Stimulated activated memory B cell treated with anti-CD40 and anti-IgM and Interleukin-4, amounts not matched to agents 10 μg/mL and 1 μg/mL and 100 μg/mL, for 72 hours (primary cell): ENCODE measurements at places on chromosomes 16 and 17.

DNA sequence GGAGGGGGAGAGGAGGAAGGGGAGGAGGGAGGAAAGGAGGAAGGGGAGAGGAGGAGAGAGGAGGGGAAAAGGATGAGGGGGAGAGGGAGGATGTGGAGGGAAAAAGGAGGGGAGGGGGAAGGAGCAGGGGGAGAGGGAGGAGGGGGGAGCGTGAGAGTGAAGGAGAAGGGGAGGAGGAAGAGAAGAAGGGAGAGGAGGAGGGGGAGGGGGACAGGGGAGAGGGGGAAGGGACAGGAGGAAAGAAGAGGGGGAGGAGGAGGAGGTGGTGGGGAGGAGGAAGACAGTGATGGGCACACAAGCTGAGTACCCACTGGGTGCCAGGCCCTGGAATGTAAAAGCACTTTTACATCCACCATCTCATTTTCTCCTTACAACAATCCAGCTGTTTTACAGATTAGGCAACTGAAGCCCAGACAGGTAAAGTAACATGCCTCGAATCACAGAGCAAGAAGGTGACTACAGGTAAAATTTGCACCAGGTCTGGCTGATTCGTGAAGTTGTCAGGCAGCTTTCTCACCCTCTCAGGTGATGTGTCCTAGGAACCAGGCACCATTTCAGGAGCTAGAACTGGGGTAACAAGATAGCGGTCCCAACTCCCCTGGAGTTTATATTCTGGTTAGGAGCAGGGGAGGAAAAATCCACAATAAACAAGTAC, 10.0 kb upstream of the LITAF start:
- no peak for ATAC-seq
- H3K27me3 ChIP-seq: no peaks in the 10 kb centered on the region
- peaks cover 7% of the 10 kb centered on the region for H3K4me1 ChIP-seq
- H3K36me3 ChIP-seq: no peaks in the 10 kb centered on the region

DNA sequence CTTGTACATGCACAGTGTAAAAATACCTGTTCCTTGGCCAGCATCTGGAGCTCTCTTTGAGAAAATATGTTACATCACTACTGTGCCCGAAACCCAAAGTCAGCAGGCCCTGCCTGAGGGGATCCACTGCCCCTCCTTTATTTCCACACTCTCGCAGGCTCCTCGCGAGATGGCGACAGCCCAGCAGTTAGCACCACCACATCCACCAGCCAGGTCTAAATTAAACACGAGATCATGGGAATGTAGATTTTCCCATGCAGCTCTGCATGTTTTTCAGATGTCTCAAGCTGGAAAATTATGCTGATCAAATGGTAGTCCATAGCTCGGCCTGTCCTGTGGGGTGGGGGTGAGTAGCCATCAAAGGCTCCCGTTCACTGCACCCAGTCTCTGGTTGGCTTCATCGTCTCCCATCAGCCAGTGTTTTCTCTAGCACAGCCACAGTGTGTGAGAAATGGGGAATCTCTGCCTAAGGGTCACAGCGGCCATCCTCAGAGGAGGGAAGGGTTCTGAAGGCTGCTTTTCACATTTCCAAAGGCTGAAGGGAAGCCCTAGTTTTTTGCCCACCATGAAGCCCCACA, 34.7 kb downstream of the EPN2 start:
- H3K36me3 ChIP-seq: no peaks in the 10 kb centered on the region
- no peak for ATAC-seq
- no peak overlapping the region for H3K4me3 ChIP-seq
- peaks cover 33% of the 10 kb centered on the region for H3K4me1 ChIP-seq
- H3K27ac ChIP-seq: no peak overlapping the region
- H3K27me3 ChIP-seq: no peaks in the 10 kb centered on the region

DNA sequence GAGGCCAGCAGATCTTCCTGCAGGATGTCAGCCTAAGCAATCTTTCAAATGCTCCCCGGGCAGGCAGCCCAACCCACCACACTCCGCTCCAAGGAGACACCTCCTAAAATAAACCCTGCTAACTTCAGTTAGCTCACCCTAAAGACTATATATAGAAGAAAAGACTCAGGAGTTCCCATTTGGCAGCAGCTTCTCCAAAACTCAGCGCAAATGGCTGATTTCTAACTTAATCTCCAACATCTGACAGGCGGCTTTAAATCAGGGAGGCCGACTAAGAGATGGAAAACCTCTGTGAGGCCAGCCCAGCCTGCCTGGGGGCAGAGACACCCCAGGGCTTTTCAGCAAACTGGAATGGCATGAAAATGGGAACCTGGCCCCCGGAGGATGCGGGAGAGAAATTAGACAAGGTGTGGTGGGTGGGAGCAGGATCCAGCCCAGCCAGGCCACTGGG, 91.6 kb downstream of the XYLT1 start:
- peak overlapping the region; percentile 98 for H3K27ac ChIP-seq
- peaks cover 86% of the 10 kb centered on the region for H3K4me1 ChIP-seq
- H3K4me3 ChIP-seq: no peak overlapping the region
- ATAC-seq: no peak
- peaks cover 6% of the 10 kb centered on the region for H3K36me3 ChIP-seq

- no peaks in the 10 kb centered on the region for H3K27me3 ChIP-seq
- H3K36me3 ChIP-seq: peaks cover 40% of the 10 kb centered on the region
- peak; percentile 75 for ATAC-seq
- peaks cover 93% of the 10 kb centered on the region for H3K4me1 ChIP-seq
Observed at GRCh38 chr16:84600343-84601229, 17.3 kb downstream of the COTL1 start.

DNA sequence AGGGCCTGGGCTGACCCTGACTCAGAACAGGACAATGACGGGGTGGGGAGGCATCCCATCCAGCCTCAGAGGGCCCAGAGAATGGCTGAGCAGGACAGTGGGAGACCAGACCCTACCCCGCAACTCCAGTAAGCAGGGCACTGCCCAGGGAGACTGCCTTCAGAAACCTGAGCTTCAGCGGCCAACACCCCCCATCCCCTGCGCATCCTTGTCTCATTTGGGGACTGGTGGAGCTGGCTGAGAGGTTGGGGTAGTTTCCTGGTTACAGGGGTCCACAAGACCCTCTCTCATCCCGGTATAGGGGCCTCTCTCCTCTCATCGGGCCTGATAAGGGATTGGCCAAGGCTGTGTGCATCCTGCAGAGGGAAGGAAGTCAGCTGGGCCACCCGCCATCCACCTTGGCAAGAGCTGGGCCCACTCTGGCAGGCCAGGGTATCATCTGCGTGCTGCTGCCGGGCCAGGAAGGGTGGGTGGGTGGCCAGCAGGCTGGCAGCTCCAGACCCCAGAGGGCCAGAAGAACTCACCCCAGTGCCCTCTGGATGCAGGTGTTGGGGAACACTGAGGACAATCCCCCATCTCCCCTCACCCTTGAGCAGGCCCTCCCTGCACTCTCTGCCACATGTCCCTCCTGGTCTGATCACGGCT, 229.1 kb downstream of the KATNIP start:
- peaks cover 22% of the 10 kb centered on the region for H3K36me3 ChIP-seq
- H3K27me3 ChIP-seq: no peaks in the 10 kb centered on the region
- no peak overlapping the region for H3K4me3 ChIP-seq
- H3K4me1 ChIP-seq: no peaks in the 10 kb centered on the region
- no peak for ATAC-seq
- H3K27ac ChIP-seq: no peak overlapping the region

DNA sequence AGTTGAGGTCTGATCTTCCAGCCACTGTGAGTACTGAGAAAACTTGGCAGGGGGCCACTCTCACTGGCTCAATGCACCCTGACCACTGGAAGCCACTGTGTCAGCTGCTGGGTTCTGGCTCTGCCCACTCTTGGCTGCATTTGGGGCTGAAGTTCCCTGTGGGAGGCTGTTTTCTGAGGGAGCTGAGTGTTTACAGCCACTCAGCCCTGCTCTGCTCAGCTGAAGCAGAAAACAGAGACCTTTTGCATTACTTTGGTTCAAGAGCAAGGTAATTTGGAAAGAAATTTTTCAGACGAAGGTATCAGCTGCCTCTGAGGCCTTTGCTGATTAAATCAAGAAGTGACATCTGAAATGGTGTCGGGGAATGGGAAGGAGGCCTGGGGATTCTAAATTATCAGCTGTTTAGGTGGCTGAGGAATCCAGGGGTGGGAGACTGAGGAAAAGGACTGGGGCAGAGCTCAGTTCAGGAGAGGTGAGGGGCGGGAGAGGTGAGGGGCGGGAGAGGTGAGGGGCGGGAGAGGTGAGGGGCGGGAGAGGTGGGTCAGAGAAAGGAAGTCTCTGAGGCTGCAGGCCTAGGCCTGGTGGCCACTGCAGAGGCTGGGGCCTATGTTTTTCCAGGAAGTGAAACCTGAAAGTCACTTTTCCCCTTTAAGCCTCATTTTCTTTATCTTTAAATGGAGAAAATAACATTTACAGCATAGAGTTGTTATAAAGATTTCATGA, at the start of gene ACSM5:
Gene ACSM5, plus strand, starts transcription at position 137 of the 723 bp plus-strand sequence. CDS start 1,951 bp downstream, outside the sequence.
- H3K27me3 ChIP-seq: peaks cover 6% of the 10 kb centered on the region
- H3K4me1 ChIP-seq: peaks cover 14% of the 10 kb centered on the region
- peak within 1 kb of the TSS; percentile 47 for H3K4me3 ChIP-seq
- peak within 1 kb of the TSS; percentile 92 for H3K27ac ChIP-seq

DNA sequence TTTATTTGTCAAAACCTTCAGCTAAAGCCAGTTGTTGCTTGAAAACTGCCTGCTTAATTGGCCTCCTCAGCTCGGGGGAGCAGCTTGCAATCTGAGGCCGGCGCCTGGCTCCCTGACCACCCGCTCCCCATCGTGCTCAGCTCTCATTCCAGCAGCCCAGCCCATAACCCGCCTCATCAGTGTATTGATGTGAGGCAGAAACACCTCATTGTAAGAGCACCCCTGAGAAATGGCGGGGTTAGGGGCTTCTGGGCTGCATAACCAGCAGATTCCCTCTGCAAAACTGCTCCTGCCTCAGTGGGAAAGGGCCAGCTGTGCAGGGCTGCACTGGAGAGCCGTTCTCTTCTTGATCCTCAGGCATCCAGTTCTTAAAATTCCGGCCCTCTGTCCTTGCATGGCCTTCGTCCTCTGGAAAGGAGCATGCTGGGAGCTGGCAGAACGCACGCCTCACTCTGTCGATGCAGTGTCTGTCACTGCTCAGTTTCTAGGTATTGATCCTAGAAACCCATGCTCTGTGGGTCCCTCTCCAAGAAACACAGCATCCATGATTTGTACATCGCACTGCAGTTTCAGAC, 113.8 kb upstream of the CHMP6 start:
- H3K27me3 ChIP-seq: no peaks in the 10 kb centered on the region
- peaks cover 23% of the 10 kb centered on the region for H3K4me1 ChIP-seq
- peaks cover 64% of the 10 kb centered on the region for H3K36me3 ChIP-seq
- no peak overlapping the region for H3K4me3 ChIP-seq

DNA sequence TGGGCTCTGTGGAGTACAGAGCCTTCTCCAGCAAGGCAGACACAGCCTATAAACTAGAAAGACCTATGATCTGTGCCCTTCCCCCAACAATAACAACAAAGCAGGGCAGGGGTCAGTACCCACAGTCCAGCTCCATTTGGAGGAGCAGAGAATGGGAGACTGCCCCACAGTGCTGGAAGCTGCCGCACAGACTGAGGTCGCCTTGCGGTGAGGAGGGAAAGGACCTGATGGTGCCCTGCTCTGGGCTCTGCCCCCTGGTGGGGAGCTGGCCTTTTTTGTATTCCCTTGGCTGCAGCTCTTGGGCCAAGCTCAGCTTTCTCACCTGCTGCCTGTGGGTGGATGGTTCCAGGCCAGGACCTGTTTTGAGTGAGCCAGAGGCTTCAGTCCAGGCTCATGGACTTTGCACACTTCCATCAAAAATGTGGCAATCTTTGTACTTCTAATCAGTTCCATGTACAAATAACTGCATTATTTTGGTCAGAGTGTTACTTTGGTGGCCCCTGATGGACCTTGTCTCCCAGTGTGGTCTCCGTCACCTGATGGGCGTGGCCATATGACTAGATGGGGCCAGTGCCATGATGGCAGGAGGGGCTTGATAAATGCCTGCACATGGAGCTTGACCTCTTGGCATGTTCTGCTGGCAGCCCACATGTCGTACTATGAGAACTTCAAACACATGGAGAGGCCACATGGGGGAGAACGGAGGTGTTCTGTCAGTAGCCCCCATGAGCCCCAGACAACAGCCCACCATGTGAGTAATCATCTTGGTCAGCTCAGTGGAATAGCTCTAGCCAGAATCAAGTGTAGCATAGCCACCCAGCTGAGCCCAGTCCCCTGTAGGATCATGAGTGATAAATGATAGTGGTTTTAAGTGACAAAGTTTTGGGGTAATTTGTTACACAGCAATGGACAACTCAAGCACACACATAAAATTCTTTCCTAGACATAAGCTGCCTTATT, 24.2 kb downstream of the B9D1 start:
- peaks cover 24% of the 10 kb centered on the region for H3K27me3 ChIP-seq
- H3K4me3 ChIP-seq: no peak overlapping the region
- peaks cover 13% of the 10 kb centered on the region for H3K36me3 ChIP-seq
- peak; percentile 88 for ATAC-seq

GRCh38 chr17:55442953-55443683, 21.5 kb upstream of the MMD start:
- H3K4me3 ChIP-seq: no peak overlapping the region
- no peaks in the 10 kb centered on the region for H3K27me3 ChIP-seq
- H3K36me3 ChIP-seq: no peaks in the 10 kb centered on the region
- H3K4me1 ChIP-seq: peaks cover 14% of the 10 kb centered on the region

DNA sequence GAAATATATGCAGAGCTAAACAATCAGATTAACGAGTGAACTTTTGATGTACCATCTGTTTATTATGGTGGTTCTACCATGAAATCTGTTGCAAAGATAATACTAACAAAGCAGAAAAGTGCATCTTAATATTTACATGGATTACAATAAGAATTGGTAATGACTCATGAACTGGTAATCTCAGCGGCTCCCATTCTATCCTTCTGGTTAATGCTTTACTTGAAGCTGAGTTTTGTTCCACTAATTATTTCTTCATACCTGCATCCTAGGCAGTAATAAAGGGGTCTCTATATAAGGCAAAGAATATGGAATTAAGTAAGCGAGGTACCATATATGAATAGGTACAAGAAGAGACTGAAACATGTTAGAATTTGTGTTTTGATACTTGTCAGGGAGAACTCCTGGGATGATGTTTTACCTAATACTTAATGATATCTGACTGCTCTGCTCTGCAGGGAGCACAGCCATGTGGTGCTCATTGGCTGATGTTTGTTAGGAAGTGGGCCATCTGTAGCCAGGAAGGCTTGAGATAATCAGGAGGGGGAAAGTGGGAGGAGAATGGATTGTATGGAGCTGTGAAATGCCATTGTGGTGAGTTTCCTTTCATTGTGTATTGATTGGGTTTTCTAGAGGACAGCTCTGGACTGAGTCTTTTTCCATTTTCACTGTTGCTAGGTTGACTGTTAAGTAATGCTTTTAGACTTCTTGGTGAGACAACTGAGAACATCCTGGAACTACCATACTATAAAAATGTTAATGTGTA, 52.6 kb downstream of the MAP2K6 start:
- peaks cover 22% of the 10 kb centered on the region for H3K36me3 ChIP-seq
- H3K4me1 ChIP-seq: no peaks in the 10 kb centered on the region
- ATAC-seq: no peak
- no peak overlapping the region for H3K4me3 ChIP-seq

GRCh38 chr17:56910509-56911235, 3.2 kb downstream of the TRIM25 start:
- peak overlapping the region; percentile 15 for H3K4me3 ChIP-seq
- H3K27me3 ChIP-seq: no peaks in the 10 kb centered on the region
- peaks cover 20% of the 10 kb centered on the region for H3K36me3 ChIP-seq
- H3K4me1 ChIP-seq: peaks cover 82% of the 10 kb centered on the region

GRCh38 chr17:7204828-7205461, 14.7 kb downstream of the DLG4 start:
- peak overlapping the region; percentile 78 for H3K4me3 ChIP-seq
- peak overlapping the region; percentile 79 for H3K27ac ChIP-seq
- peak; percentile 95 for ATAC-seq
- H3K36me3 ChIP-seq: no peaks in the 10 kb centered on the region
- peaks cover 39% of the 10 kb centered on the region for H3K4me1 ChIP-seq
